ENCODE measurements at places on chromosomes 3 and 15.

DNA sequence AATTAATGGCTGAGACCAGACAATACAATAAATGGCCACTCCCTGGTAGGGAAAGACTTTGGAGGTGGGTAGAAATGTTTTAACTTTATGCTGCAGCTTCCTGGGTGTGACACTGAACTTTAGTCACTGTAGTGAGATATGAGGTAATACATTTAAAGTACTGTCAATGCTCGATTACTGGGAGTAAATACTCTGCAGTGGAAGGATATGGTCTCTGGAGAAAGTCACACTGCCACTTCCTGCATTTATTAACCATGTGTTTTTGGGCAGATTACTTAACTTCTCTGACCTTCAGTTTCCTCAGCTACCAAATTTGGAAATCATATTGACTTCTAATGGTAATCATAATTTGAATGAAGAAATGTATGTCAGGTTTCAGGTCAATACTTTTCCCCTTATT, 317.1 kb upstream of the TGFBR2 start:
- no peak for DNase-seq

- no peak for DNase-seq
Measured at GRCh38 chr15:47675735-47676134, 41.6 kb upstream of the SEMA6D start.

DNA sequence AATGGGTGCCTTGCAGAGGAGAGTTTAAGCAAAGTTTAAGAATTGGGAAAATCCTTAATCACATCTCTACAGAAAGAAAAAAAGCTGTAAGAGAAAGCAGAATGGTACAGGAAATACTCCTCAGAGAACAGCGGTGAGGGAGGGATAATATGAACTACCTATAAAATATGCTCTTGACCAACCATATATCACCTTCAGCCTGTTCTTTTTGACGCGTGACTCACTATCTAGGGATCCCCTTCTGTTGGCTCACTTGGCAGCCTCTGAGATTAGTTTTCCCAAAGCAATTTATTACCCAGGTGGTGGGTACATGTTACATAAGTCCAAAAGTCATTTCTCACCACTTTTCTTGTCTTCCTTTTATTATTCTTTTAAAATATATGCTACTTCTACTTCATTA, 97.7 kb downstream of the CNTN6 start:
- DNase-seq: no peak

DNA sequence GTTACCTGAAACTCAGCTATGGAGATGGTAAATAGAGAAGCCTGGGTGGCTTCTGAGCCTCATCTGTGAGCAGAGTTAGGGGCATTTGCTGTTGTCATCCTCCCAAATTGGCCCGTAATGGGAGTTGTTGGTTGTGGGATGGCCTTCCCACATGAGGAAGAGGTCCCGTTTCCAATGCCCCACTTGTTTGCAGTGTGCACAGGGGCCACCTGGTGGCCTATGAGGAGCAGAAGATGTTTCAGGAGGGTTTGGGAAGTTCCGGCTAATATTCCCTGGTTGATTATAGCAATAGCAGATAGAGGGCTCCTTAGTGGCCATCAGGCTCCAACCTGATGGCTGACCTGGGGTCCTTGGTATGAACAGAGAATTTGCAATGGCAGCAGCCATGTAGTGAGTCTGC, 1546.5 kb downstream of the OTOL1 start:
- DNase-seq: no peak

GRCh38 chr3:156812521-156813335, 13.4 kb upstream of the LEKR1 start:
- DNase-seq: no peak

- no peak for DNase-seq
Measured at GRCh38 chr15:85005746-85006145, 24.1 kb downstream of the PDE8A start.

DNA sequence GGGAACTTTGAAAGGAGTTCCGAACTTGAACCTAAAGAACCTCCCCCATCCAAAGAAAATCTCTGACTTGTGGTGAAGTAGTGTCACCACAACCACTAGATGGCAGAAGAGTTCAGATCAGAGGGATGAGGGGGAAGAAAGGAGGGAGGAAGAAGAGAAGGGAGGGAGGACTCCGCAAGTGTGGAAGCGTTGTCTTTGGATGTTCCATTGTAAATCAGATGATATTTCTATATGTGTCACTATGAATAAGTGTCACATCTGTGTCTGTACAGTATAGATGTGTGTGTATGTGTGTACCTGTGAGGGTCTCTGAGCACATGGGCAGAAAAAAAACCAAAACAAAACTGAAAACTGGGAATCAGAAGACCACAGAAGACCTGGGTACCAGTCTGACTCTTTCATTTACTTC, 16.9 kb downstream of the SLC24A1 start:
- no peak for DNase-seq

DNA sequence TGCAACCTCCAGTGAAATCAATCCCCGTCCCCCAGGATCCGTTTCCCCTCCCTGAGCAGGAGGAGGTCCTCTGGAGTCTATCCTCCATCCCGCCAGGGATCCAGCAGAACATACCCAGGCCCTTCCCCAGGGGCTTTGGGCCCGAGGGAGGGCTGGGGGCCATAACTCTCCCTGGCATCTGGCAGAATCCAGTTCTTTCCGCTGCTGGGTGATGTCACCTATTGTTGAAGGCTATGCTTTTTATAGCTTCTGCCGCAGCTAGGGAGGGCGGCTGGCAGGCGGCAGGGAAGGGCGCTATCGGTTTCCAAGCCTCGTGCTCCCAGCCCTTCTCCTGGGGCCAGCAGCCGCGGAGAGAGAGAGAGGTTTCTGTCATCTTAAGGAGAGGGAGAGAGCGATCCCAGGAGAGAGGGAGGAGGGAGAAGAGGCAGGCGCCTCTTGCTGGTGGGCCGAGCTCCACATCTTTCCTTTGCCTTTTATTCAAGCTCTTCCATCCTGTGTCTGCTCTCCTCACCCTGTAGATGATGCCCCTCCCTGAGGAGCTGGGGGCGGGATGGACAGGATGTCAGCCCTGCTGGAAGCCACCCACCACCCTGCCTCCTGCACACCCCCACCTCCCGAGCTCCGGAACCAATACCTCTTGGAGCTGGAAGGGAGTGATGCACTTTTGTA, 120.1 kb downstream of the ANP32A start:
- DNase-seq: peak; percentile 84

DNA sequence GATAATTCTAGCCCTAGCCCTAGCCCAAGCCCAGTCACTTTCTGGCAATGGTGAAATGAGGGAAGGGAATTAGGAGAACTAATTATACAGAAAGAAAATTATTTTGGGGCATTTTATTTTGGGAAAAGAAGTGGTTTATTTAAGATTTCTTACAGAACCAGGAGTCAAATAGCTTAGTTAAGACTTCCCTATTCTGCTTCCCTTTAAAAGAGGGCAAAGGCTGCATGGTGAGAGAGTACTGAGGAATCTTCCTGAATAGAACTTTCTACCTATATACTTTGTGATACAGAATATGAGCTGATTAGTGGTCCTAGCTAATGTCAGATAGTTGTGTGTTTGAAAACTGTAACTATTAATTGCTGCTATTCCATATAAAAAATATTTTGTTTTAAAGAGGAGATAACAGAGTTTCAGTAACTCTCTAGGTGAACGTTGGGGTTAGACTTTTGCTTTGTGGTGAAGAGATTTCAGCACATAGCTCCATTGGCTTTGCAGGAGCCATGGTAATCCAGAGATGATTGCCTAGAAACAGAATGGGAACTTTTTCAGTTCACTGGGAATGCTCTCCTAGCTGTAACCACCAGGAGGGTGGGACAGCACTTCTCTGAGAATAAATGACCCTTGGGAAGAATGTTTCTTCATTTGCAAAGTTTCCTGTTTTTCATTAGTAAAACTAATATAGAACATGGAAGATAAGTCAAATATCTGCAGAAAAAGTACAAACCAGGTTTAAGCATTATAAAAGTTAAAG, 5.3 kb upstream of the GCSAM start:
- DNase-seq: no peak

DNA sequence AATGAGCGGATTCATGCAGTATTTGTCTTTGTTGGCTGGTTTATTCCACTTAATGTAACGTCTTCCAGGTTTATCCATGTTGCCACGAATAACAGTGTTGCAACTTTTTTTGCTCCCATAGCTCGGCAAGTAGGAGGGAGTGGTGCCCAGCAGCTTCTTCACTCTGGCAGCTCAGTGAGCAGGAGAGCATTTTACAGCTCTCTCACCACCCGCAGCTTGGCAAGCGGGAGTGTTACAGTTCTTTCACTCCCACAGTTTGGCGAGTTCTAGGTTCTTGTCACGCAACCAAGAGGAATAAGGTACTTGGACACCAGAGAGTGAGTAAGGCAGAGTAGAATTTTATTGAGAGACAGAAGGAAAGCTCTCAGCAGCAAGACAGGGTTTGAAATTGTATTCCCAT, 935.2 kb downstream of the TBL1XR1 start:
- no peak for DNase-seq

DNA sequence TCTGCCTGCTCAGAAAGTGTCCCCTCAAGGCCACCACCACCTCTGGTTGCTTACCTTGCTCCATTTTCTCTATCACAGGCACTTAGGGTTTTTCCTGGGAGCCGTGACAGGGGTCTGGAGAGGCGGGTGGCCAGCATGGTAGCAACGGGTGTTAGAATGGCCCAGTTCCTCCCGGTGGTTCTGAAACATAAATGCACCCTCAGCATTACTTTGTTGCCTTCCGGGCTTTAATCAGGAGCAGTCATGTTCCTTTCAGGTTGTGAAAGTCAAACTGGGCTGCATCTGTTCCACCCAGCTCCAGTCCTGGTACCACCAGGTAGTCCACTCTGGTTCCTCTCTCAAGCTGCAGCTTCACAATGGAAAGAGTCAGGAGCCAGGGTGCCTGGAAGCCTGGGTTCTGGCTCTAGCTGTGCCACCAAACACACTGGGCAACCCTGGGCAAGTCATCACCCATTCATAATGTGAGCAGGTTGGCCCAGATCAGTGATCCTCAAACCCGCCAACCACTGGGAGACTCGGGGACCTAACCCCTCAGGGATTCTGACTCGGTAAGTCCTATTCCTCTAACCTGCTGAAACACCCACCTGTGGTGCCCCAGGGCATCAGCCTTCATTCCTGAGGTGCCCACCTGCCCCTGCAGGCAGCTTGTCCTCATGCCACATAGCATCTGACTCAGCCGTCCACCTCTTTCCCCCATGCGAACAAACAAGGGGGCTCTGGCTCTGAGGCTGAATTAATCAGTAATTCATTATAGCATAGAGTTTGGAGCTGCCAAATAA, 9.3 kb downstream of the BDH1 start:
- DNase-seq: no peak
